ENCODE measurements at places on chromosomes 13 and 19.

DNA sequence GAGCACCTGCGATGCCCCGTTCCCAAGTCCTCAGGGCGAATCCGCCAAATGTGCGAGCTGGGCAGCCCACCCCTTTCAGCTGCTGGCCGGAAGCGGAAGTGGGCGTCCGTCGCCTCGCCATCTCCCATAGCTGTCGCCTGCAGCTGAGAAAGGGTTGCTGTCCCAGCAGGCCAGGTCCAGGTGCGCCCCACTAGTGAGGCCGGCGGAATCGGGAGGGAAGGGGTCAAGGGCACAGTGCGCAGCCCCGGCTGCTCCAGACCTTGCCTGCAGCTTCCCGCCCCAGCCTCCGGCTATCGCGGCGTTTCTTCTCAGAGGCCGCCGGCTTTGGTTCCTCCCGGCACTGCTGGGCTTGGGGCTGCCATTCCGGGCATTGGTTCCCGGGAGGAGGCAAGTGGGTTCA is at the start of gene ZNF177:
ZNF177 (plus strand) TSS at position 109 of the 400 bp plus-strand sequence. CDS start 15,299 bp downstream, outside the sequence.
- no peak for DNase-seq

DNA sequence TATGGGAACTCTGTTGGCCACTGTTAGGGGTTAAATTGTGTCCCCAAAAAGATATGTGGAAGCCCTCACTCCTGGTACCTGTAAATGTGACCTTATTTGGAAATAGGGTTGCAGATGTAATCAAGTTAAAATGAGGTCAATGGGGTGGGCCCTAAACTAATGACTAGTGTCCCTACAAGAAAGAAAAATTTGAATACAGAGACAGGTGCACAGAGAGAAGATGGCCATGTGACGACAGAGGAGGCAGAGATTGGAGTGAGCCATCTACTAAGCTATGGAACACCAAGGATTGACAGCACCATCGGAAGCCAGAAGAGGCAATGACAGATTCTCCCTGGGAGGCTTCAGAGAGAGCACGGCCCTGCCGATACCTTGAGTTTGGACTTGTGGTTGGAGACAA is 16.5 kb downstream of the POU2F2 start:
- DNase-seq, result no peak

DNA sequence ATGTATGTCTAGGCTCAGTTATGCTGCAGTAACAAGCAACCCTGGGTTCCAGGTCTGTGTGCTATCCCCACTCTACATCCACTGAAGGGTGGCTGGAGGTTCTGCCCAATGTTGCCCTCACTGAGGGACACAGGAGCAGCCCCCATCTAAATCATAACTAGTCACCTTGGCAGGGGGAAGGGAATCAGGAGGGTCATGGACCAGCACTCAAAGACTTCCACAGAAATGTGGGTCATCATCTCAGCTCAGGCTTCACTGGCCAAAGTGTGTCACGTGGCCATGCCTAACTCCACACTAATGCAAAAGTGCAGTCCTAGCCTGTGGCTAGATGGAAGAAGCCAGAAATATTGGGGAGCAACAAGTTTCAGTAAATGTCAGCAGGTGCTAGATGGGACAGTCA is 137.3 kb upstream of the ZNF507 start:
- DNase-seq, result no peak

DNA sequence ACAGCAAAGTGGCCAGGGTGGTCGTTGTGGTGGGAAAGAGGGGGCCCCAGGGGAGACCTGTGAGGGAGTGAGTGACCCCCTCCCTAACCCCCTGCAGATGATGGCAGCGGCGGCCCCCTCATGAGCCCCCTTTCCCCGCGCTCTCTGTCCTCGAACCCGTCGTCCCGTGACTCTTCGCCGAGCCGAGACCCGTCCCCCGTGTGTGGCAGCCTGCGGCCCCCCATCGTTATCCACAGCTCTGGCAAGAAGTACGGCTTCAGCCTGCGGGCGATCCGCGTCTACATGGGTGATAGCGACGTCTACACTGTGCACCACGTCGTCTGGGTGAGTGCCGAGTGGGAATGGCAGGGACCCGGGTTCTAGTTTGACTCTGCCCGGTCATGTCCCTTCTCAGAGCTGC is 8.1 kb upstream of the PIK3R2 start:
- no peak for DNase-seq

GRCh38 chr13:54150851-54151250 is 1122.2 kb downstream of the OLFM4 start:
- no peak for DNase-seq

- peak; percentile 43 for DNase-seq
These were observed 927 bp downstream of the COL4A2 start for GRCh38 chr13:110307767-110308655.

GRCh38 chr19:40981591-40981990 is 9.5 kb upstream of the CYP2B6 start:
- DNase-seq, result no peak

- no peak for DNase-seq
These were observed 155.0 kb downstream of the TEX29 start for GRCh38 chr13:111475488-111475887.

- no peak for DNase-seq
These were observed 19.8 kb downstream of the AP2S1 start for GRCh38 chr19:46830864-46831263.

GRCh38 chr19:30222428-30222873 is 149.7 kb upstream of the ZNF536 start:
- DNase-seq, result no peak
